ENCODE measurements at places on chromosomes 2 and 18.

GRCh38 chr18:59715966-59716369, 18.7 kb upstream of the CCBE1 start:
- no peaks in the 10 kb centered on the region for H3K36me3 ChIP-seq
- H3K4me1 ChIP-seq, result no peaks in the 10 kb centered on the region
- no peaks in the 10 kb centered on the region for H3K27me3 ChIP-seq
- no peak for DNase-seq

DNA sequence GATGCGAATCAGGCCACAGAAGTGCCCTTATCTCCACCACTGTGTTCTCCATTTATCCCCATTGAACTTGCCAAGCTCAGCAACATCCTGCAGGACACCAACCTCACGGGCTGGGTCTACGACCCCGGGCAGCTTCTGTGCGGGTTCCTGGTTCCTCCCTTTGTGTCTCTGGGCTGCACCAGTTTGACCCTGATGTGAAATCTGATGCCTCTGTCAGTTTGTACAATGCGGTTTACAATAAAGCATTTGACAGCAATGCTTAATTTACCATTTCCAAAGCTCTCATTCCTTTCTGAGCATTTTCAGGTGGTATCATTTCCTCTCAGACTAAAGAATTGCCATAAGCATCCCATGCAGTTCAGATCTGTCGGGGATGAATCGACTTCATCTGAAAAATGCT, 3.3 kb upstream of the TMEM18 start:
- H3K4me3 ChIP-seq, result no peak overlapping the region
- H3K4me1 ChIP-seq, result peaks cover 3% of the 10 kb centered on the region
- no peak for DNase-seq
- no peak overlapping the region for H3K27ac ChIP-seq
- H3K36me3 ChIP-seq, result no peaks in the 10 kb centered on the region

GRCh38 chr18:36901277-36901701, 72.4 kb downstream of the KIAA1328 start:
- H3K27ac ChIP-seq, result no peak overlapping the region
- H3K27me3 ChIP-seq, result no peaks in the 10 kb centered on the region
- no peak for DNase-seq
- no peaks in the 10 kb centered on the region for H3K4me1 ChIP-seq
- no peaks in the 10 kb centered on the region for H3K36me3 ChIP-seq
- H3K4me3 ChIP-seq, result no peak overlapping the region

DNA sequence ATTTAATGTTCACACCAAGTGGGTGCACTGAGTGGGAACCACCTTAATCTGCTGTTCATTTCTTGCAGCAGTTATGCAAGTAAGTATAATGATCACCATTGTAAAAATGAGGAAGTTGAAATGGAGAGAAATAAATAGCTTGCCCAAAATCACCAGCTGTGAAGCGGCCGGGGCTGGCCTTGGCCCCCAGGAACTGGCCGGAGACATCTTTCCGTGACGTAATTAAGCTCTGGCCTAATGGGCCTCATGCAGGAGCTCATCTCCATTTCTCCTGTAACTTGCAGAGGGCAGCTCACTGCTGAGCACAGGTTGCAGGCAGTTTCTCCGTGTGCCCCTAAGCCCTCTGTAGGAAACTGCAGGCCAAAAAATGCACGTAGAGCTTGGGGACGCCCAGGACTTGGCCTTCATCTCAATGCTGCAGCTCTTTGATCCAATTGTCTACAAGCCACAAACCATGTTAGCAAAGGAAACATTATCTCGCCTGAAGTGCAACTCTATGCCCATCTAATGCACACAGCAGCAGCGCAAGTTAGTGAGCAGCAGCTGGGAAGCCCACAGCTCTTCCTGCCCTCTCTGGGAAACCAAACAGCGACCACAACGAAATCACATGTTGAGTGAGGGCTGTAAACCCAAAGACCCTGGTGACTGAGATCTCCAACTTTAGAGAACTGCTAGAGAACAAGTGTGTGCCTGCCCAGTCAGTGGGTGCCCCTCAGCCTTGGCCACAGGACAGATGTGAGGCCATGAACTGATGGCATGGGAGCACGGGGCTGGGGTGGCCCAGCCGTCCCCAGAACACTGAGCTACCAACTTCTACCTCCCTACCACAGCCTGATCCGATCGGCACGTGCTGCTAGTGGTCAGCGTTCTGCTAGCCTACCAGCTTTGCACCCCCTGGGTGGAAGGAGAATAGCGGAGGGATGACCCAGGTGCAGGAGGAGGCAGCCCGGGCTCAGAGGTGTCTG, 28.8 kb downstream of the APCDD1 start:
- DNase-seq, result no peak
- H3K27me3 ChIP-seq, result peaks cover 19% of the 10 kb centered on the region
- H3K4me1 ChIP-seq, result peaks cover under 1% of the 10 kb centered on the region
- no peaks in the 10 kb centered on the region for H3K36me3 ChIP-seq
- no peak overlapping the region for H3K4me3 ChIP-seq

DNA sequence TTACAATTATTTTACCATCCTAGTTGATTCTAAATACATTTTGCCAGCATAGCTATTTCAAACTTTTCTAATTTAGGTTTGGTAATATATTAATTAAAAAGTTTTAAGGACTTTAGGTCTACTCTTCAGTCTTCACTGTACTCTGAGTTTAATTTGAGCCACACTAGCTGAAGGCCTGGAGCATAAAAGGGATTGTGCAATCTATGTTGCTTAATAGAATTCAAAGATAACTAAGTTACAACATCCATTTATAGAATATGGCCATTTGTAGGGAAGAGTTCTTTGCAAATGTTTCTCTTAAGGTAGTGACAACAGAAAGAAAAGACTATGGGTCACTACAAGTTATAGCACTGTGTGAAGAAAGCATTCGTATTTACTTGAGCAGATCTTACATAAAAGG, 702.2 kb upstream of the NRXN1 start:
- no peaks in the 10 kb centered on the region for H3K36me3 ChIP-seq
- DNase-seq, result no peak
- H3K4me3 ChIP-seq, result no peak overlapping the region
- no peak overlapping the region for H3K27ac ChIP-seq
- no peaks in the 10 kb centered on the region for H3K27me3 ChIP-seq

DNA sequence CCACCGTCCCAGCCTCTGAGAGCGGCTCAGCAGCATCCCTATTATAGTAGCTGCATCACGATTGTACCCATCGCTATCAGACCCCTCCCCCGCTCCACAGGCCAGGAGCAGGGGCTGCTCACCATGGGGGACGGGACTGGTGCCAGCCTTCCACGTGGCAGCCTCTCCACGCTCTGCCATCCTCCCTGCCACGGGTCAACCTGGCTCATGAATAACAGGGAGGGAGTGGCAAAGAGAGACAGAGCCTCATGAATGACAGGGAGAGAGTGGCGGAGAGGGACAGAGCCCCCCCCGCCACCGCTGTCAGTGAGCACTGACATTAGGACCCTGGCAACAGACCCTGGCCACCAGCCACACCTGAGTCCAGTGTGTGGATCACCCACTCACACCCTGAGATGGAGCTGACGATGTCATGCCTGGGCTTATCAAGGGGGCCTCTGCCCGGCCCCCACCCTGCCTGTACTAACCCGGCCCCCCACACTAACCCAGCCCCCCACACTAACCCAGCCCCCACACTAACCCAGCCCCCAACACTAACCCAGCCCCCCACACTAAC, 16.9 kb downstream of the CROCC2 start:
- no peak for DNase-seq
- H3K27ac ChIP-seq, result no peak overlapping the region
- no peaks in the 10 kb centered on the region for H3K36me3 ChIP-seq

DNA sequence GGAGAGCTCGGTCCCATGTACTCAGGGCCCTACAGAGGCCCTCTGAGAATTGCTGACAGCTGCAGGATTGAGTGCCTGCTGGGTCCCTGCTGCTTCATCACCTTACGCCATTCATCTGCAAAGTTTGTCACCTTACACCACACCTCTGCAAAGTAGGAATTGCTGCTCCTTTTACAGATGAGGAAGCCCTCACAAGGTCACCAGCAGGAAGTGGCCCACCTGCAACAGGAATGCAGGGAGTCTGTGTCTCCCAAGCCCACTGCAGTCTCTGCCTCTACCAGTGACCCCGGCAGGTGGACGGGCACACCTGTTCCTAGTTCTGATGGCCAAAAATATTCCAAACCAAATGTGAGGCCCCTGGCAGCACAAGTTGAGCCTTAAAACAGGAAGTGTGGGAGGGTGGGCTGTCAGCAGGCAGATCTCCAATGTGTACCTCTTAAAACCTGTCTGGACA, 441.4 kb downstream of the NBAS start:
- H3K36me3 ChIP-seq, result no peaks in the 10 kb centered on the region
- no peak overlapping the region for H3K27ac ChIP-seq
- H3K4me1 ChIP-seq, result peaks cover 13% of the 10 kb centered on the region
- peak; percentile 29 for DNase-seq
- no peak overlapping the region for H3K4me3 ChIP-seq
- H3K27me3 ChIP-seq, result no peaks in the 10 kb centered on the region

GRCh38 chr2:18596993-18597392, 7.6 kb upstream of the NT5C1B start:
- H3K4me3 ChIP-seq, result no peak overlapping the region
- no peaks in the 10 kb centered on the region for H3K36me3 ChIP-seq
- H3K27me3 ChIP-seq, result no peaks in the 10 kb centered on the region

GRCh38 chr18:37451239-37451825, 114.3 kb downstream of the CELF4 start:
- H3K4me1 ChIP-seq, result peaks cover 16% of the 10 kb centered on the region
- H3K27me3 ChIP-seq, result no peaks in the 10 kb centered on the region
- no peaks in the 10 kb centered on the region for H3K36me3 ChIP-seq
- DNase-seq, result no peak

- no peak for DNase-seq
- no peaks in the 10 kb centered on the region for H3K27me3 ChIP-seq
- H3K27ac ChIP-seq, result no peak overlapping the region
- H3K4me1 ChIP-seq, result no peaks in the 10 kb centered on the region
- H3K36me3 ChIP-seq, result no peaks in the 10 kb centered on the region
- no peak overlapping the region for H3K4me3 ChIP-seq
Observed at GRCh38 chr2:239938651-239939486, 86.3 kb downstream of the NDUFA10 start.

DNA sequence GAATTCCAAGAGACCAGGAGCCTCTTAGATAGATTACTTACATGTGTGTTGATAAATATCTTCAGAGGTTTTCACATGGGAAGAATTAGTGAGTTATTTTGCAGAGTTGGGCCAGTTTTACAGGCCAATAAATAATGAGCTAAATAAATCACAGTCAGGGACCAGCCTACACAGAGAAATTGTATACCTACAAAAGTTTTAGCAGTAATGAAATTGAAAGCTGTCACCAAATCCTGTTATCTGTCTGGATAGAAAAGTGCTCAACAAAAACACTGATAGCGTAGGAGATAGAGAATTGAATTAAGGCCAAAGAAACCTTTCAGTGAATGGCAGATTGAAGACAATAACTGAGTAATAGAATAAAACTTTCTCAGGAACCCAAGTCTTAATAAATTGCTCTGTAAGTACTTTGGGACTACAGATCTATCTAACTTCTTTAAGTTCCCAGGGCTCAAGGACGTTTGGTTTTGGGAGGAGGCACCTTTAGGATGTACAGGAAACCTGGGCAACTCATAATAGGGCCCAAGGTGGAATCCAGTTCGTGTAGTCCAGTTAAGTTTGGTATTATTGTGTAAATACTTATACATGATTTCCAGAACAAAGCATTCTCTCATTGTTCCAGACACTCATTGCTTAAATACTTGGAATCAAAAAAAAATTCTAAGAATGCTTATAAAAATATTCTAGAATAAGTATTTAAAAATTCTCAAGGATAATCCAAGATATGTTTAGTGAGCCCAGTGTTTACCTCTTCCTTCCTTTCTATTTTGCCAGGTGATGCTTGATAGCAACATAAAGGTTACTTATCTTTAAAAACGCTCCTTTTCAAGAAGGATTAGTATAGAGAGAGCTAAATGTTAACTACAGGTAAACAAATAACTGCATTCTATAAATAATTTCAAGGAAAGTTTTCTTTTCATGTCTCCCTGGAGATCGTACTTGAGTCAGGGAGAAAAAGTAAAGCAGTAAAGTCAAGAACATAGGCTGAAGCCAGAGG, 134.5 kb downstream of the NCKAP5 start:
- H3K27ac ChIP-seq, result no peak overlapping the region
- no peaks in the 10 kb centered on the region for H3K4me1 ChIP-seq
- H3K36me3 ChIP-seq, result no peaks in the 10 kb centered on the region
- no peaks in the 10 kb centered on the region for H3K27me3 ChIP-seq

GRCh38 chr2:240586919-240587800, 626 bp downstream of the CAPN10 start:
- peaks cover 6% of the 10 kb centered on the region for H3K36me3 ChIP-seq
- DNase-seq, result no peak
- no peak overlapping the region for H3K27ac ChIP-seq
- H3K27me3 ChIP-seq, result no peaks in the 10 kb centered on the region
- peak overlapping the region; percentile 96 for H3K4me3 ChIP-seq

GRCh38 chr2:239912938-239913635, 112.1 kb downstream of the NDUFA10 start:
- peak; percentile 33 for DNase-seq
- no peaks in the 10 kb centered on the region for H3K27me3 ChIP-seq

GRCh38 chr2:233295891-233296290, 11.7 kb upstream of the SAG start:
- H3K4me1 ChIP-seq, result no peaks in the 10 kb centered on the region
- H3K27ac ChIP-seq, result no peak overlapping the region
- no peak for DNase-seq
- H3K36me3 ChIP-seq, result peaks cover 51% of the 10 kb centered on the region
- no peaks in the 10 kb centered on the region for H3K27me3 ChIP-seq

- no peak overlapping the region for H3K4me3 ChIP-seq
- DNase-seq, result no peak
- no peaks in the 10 kb centered on the region for H3K4me1 ChIP-seq
- no peak overlapping the region for H3K27ac ChIP-seq
Observed at GRCh38 chr2:20755132-20755800, 67.6 kb downstream of the LDAH start.

DNA sequence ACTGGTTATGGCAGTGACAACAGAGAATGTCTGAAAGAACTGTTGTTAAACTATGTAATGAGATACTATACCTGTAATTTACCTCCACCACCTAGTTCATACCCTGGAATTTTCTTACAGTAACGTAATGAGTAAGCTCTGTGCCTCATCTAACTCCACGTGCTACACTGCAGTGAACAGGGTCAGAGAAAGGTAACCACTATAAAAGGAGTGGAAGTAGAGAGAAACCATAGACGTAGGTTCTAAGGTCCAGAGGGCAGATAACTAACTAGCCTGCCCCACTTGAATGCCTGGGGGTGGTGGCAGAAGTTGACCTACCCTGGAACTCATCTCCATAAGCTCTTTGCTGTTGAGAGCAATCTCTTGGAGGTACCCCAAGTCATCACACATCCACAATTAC, 32.0 kb upstream of the B4GALT6 start:
- H3K4me1 ChIP-seq, result no peaks in the 10 kb centered on the region
- no peaks in the 10 kb centered on the region for H3K27me3 ChIP-seq
- DNase-seq, result no peak
- H3K27ac ChIP-seq, result no peak overlapping the region
- H3K4me3 ChIP-seq, result no peak overlapping the region

GRCh38 chr2:160751021-160751420, 257.4 kb upstream of the RBMS1 start:
- H3K4me1 ChIP-seq, result no peaks in the 10 kb centered on the region
- H3K36me3 ChIP-seq, result no peaks in the 10 kb centered on the region
- no peaks in the 10 kb centered on the region for H3K27me3 ChIP-seq
- no peak overlapping the region for H3K27ac ChIP-seq
- no peak overlapping the region for H3K4me3 ChIP-seq

- no peak overlapping the region for H3K27ac ChIP-seq
- no peaks in the 10 kb centered on the region for H3K27me3 ChIP-seq
- DNase-seq, result no peak
- H3K4me3 ChIP-seq, result no peak overlapping the region
Observed at GRCh38 chr18:63879709-63880108, 7.8 kb upstream of the SERPINB2 start.
